Dermis lymphatic vessel endothelial cell (primary cell): ENCODE measurements at places on chromosomes 12 and 14. TPM values are rescaled to one million over a fixed set of nuclear protein-coding genes. Genes with fewer than 3 reads are reported as not detected.

The IAPP gene
- not detected in 2 replicates for total RNA-seq

The LBHD2 gene
- not detected in 2 replicates for total RNA-seq

The GLIPR1L1 gene
- total RNA-seq: not detected in 2 replicates

The KRT3 gene
- not detected in 2 replicates for total RNA-seq

The GPRC5A gene
- total RNA-seq: 0.60 and 1.4 TPM in 2 replicates
